ENCODE measurements at places on chromosomes 16 and 17. TPM values are rescaled to one million over a fixed set of nuclear protein-coding genes. Genes with fewer than 3 reads are reported as not detected.

GRCh38 chr16:30041841-30042240 lies 10.8 kb upstream of the TLCD3B start:
- DNase-seq: no peak

The SLC16A3 gene
- total RNA-seq: 198 TPM

DNA sequence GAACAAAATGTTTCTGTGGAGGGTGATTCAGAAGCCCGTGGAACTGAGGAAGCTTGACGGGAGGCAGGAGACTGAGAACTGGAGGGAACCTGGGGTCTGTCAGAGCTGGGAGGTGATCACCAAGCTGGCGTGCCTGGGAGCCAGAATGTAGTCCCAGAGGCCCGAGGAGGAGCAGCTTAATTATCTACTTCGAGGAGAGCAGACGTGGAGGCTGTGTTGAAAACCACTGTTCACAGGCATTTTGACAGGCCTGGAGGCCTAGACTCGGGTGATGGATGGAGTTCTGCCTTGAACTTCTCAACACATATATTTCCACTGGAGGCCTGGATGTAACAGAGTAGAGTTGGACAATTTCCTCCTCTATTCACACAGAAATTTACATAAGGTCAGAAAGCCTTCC lies 177.7 kb upstream of the SALL1 start:
- DNase-seq: no peak

DNA sequence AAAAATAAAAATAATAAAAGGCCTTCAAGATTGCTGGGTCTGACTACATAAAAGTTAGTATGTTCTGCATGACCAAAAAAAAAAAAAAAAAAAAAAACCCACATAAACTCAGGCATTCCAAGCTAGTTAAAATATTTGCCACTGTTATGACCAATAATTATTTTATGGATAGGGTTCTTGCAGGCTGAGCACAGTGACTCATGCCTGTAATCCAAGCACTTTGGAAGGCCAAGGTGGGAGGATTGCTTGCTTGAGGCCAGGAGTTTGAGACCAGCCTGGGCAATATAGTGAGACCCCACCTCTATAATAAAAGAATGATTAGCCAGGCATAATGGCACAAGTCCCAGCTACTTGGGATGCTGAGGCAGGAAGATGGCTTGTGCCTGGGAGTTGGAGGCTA lies 8.1 kb downstream of the SCNN1B start:
- no peak for DNase-seq

DNA sequence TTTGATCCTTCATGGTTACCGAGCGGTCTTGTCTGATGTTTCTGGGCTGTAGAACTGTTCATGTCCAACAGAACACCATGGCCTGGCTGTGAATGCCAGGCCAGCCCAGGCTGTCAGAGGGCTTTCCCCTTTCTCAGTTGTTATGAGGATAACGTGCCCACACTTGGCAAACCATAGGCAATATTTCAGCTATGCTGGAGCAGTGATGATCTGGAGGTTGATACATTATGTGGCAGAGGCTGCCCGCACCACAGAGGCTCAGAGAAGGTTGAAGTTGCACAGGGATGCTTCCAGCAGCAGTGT lies 92.9 kb downstream of the C16orf78 start:
- no peak for DNase-seq

Data from PC-9 (cell line).